ENCODE measurements at places on chromosomes 3 and 15. TPM values are rescaled to one million over a fixed set of nuclear protein-coding genes. Genes with fewer than 3 reads are reported as not detected.

The ACTRT3 gene
- 0.31 TPM for total RNA-seq

The UCN2 gene
- not detected for total RNA-seq

The ROPN1 gene
- total RNA-seq = not detected

- no peaks in the 10 kb centered on the region for H3K4me1 ChIP-seq
- H3K36me3 ChIP-seq = no peaks in the 10 kb centered on the region
- H3K4me3 ChIP-seq = no peak overlapping the region
- no peak overlapping the region for H3K27ac ChIP-seq
Measured at GRCh38 chr3:144148356-144148755, 176.7 kb downstream of the DIPK2A start.

DNA sequence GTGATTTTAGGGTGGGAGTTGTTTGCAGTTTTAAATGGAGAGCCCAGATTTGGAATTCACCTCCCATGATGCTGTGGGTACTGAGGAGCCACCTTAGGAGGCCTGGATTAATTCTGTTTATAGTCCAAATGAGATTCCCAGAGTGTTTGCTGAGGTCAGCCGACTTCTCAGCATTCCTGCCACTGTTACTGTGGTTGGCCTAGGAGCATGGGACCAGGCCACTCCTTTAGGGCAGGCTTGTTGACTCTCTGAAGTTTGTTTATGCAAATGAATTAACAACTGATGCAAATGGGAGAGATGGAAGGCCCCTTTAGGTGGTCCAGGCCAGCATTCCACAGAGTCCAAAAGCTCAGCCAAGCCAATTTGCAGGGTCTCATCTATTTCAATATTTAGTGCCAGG, 46.1 kb downstream of the CACNA2D3 start:
- no peak for DNase-seq
- H3K4me3 ChIP-seq = no peak overlapping the region
- H3K4me1 ChIP-seq = no peaks in the 10 kb centered on the region
- H3K27ac ChIP-seq = no peak overlapping the region

DNA sequence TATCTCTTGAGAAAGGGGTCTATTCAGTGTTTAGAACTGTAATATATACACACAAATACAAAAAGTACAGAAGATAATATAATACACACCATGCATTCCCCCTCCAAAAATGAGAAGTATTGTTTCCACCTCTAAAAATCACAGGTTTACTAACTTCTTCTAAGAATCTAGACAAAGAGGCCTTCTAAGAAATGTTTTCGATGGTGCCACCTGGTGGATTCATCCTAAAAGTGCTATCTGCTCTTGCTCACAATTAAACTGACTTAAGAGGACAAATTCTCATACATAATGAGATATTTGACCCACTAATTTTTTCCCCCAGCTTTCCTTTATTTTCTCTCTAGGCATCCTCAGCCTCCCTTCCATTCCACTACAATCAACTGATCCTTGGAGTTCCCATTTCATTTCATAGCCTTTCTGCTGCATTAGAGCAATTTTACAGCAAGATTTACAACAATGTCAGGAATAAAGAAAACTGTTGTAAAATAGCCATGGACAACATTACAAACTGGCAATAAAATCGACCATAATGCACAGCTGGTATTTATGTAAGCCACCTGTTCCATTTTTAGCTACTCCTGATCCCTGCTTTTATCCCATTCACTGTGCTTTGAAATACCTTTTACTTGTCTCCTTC, 124.6 kb downstream of the ARRDC4 start:
- no peak overlapping the region for H3K4me3 ChIP-seq
- no peak overlapping the region for H3K27ac ChIP-seq
- H3K36me3 ChIP-seq = no peaks in the 10 kb centered on the region
- no peaks in the 10 kb centered on the region for H3K27me3 ChIP-seq
- H3K4me1 ChIP-seq = no peaks in the 10 kb centered on the region

DNA sequence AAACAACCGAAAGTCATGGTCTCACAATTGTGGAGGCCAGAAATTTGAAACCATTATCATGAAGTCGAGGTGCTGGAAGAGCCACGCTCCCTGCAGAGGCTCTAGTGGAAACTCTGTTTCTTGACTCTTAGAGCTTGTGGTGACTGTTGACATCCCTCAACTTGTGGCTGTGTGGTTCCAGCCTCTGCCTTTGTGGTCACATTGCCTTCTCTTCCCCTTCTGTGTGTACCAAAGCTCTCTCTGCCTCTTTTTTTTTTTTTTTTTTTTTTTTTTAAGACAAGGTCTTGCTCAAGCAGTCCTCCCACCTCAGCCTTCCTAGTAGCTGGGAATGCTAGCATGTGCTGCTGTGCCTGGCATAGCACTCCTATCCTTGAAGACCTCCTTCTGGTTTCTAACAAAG, 48.7 kb upstream of the CRTC3 start:
- no peaks in the 10 kb centered on the region for H3K36me3 ChIP-seq
- no peaks in the 10 kb centered on the region for H3K4me1 ChIP-seq
- H3K27ac ChIP-seq = no peak overlapping the region
- H3K4me3 ChIP-seq = no peak overlapping the region

GRCh38 chr15:42048821-42049200, 28.0 kb upstream of the PLA2G4E start:
- no peak overlapping the region for H3K27ac ChIP-seq
- H3K4me1 ChIP-seq = no peaks in the 10 kb centered on the region
- DNase-seq = no peak
- no peaks in the 10 kb centered on the region for H3K36me3 ChIP-seq
- no peaks in the 10 kb centered on the region for H3K27me3 ChIP-seq

- H3K4me3 ChIP-seq = no peak overlapping the region
- H3K4me1 ChIP-seq = no peaks in the 10 kb centered on the region
- no peaks in the 10 kb centered on the region for H3K36me3 ChIP-seq
- no peak overlapping the region for H3K27ac ChIP-seq
Measured at GRCh38 chr15:22811640-22812039, 25.2 kb downstream of the NIPA1 start.

DNA sequence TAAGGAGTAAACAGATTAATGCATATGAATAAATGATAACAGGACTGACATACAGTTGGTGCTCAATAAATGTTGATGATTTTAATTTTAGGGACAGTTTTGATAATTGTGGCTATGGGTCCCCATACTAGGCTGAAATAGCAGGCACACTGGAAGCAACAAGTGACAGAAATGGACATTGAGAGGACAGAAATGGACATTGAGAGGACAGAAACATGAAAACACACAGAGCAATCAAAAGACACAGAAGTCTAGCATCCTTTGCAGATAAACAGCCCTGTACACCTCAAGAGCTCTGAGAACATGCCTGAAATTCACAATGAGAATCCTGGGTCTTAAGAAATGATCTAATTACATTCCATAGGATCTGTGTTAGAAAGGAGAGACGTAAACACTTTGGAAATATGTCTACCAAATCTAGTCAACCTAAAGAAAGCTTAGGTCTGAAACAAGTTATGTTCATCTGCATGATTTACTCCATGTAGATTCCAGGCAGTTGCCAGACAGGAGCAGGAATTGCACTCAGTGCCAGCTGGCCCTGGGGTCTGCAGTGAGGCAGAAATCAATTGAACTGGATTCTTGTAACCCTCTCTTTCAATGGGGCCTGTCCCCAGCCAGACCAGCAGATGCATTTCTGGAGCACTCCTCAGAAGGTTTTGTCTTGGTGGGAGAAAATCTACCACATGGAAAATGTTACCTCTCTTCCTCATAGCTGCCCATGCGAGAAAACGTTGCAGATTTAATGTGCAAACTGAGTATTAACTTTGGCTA, 60.3 kb downstream of the SYNM start:
- H3K27me3 ChIP-seq = no peaks in the 10 kb centered on the region
- no peaks in the 10 kb centered on the region for H3K36me3 ChIP-seq
- no peak overlapping the region for H3K27ac ChIP-seq
- no peak for DNase-seq
- peaks cover under 1% of the 10 kb centered on the region for H3K4me1 ChIP-seq

GRCh38 chr3:71518089-71518488, 65.4 kb downstream of the FOXP1 start:
- no peak overlapping the region for H3K4me3 ChIP-seq
- H3K27ac ChIP-seq = no peak overlapping the region
- H3K36me3 ChIP-seq = no peaks in the 10 kb centered on the region

- no peaks in the 10 kb centered on the region for H3K36me3 ChIP-seq
- H3K4me3 ChIP-seq = no peak overlapping the region
- no peak for DNase-seq
Measured at GRCh38 chr3:126859415-126860246, 123.3 kb upstream of the PLXNA1 start.

GRCh38 chr3:102141096-102141927, 292.0 kb downstream of the NFKBIZ start:
- no peaks in the 10 kb centered on the region for H3K36me3 ChIP-seq
- DNase-seq = no peak
- H3K27me3 ChIP-seq = no peaks in the 10 kb centered on the region
- H3K4me1 ChIP-seq = peaks cover 9% of the 10 kb centered on the region
- no peak overlapping the region for H3K27ac ChIP-seq
- no peak overlapping the region for H3K4me3 ChIP-seq

DNA sequence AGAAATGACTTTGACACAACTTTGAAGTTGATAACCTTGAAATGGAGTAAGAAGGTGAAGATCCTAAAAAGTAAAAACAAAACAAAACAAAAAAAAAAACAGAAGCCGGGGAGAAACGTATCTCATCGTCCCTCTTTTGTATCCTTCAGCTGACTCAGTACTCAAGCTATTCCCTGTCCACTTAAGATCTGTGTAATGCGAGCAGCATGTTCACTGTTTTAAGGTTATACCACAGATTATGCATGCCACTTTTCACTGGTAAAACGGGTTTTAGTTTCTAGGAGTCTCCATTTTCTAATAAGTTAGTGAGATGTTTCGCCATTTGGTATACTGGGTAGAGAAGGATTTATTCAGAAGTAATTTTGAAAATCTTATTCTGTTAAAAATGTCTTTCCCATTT, 324.3 kb downstream of the FEZF2 start:
- H3K36me3 ChIP-seq = no peaks in the 10 kb centered on the region
- H3K27me3 ChIP-seq = no peaks in the 10 kb centered on the region
- H3K4me1 ChIP-seq = no peaks in the 10 kb centered on the region
- DNase-seq = no peak
- H3K27ac ChIP-seq = no peak overlapping the region

DNA sequence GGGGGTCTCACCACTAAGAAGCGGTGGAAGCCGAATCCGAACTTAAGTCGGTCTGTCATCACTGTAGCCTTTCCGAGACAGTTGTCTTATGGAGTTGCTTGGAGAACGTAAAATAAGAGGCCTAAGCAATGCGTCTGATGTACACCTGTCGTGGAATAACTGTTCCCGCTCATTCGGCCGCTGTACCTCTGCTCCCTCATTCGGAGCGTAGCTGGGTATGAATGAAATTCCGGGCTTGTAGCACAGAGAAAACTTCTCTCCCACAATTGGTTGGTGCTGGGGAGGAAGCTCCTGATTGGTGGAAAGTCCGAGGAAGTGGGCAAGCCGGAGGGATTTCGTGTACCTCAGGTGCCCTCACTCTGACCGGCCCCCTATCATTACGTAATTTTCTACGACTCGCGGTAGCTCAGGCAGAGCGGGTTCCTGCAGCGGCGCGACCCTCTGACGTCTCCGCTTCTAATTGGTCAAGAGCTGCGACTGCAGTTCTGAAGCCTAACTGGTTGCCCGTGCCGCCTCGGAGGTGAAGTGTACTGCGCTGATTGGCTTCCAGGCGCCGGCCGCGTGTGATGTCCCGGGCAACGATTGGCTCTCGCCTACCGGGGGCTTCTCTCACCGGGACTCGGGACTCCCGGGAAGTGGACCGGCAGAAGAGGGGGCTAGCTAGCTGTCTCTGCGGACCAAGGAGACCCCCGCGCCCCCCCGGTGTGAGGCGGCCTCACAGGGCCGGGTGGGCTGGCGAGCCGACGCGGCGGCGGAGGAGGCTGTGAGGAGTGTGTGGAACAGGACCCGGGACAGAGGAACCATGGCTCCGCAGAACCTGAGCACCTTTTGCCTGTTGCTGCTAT, at the start of gene DNAJB11:
Gene DNAJB11 (plus strand): TSS at position 625 of the 845 bp plus-strand sequence. CDS start 178 bp downstream, at position 803.
- no peaks in the 10 kb centered on the region for H3K27me3 ChIP-seq
- H3K27ac ChIP-seq = peak within 1 kb of the TSS; percentile 82
- H3K36me3 ChIP-seq = peaks cover 7% of the 10 kb centered on the region
- peak; percentile 99 for DNase-seq

DNA sequence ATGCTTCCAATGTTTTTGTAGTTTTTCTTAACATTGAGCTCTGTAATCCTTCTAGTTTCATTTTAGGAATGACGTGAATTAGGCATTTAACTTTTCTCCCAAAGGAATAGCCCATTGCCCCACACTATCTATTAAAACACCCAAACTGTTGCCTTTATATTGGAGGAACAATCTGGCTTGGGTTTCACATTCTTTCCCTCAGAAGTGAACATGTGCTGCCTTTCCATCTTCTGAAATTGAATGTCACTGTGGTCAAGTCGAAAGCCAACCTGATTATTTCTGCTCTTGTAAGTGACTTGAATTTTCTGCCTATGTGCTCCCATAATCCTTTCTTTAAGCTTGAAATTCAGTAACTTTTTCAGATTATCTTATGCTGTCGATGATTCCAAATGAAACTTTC, 214.5 kb downstream of the SLC9A9 start:
- no peak overlapping the region for H3K4me3 ChIP-seq
- DNase-seq = no peak
- peaks cover 10% of the 10 kb centered on the region for H3K36me3 ChIP-seq
- no peak overlapping the region for H3K27ac ChIP-seq

Measured in neural progenitor cell (in vitro differentiated cells).